IMR-90 (cell line): ENCODE measurements at places on chromosomes 6 and 20. TPM values are rescaled to one million over a fixed set of nuclear protein-coding genes. Genes with fewer than 3 reads are reported as not detected.
A peak's percentile ranks its signal among the peaks of the same experiment; 100 is the strongest.

Gene SNX9
- 41.2 and 41.9 TPM in 2 replicates for total RNA-seq

Gene EMILIN3
- under 0.01 TPM in 2 replicates for total RNA-seq

Gene ZSCAN23
- 5.3 and 8.4 TPM in 2 replicates for total RNA-seq

Gene BPIFA1
- not detected in 2 replicates for total RNA-seq

Gene ZNF512B
- 6.4 and 6.5 TPM in 2 replicates for total RNA-seq

Gene MCUR1
- total RNA-seq: 4.1 and 5.6 TPM in 2 replicates

Gene RAET1E
- not detected in 2 replicates for total RNA-seq

Gene SYCP2
- total RNA-seq: 0.18 and 0.56 TPM in 2 replicates

Gene CST4
- not detected in 2 replicates for total RNA-seq

Gene PRICKLE4
- not detected in 2 replicates for total RNA-seq

Gene PPT2
- total RNA-seq: 2.2 and 3.2 TPM in 2 replicates

Gene ZC3H12D
- total RNA-seq: under 0.01 TPM in 1 of 2 replicates, not detected in the other

- no peaks in the 10 kb centered on the region for H3K36me3 ChIP-seq
- H3K4me1 ChIP-seq: no peaks in the 10 kb centered on the region
- H3K27me3 ChIP-seq: peaks cover 2% of the 10 kb centered on the region; the same call in 1 of the 2 replicates
- no peak for DNase-seq
- H3K4me3 ChIP-seq: no peak overlapping the region
Observed at GRCh38 chr6:71589254-71589653, 297.1 kb upstream of the RIMS1 start.

DNA sequence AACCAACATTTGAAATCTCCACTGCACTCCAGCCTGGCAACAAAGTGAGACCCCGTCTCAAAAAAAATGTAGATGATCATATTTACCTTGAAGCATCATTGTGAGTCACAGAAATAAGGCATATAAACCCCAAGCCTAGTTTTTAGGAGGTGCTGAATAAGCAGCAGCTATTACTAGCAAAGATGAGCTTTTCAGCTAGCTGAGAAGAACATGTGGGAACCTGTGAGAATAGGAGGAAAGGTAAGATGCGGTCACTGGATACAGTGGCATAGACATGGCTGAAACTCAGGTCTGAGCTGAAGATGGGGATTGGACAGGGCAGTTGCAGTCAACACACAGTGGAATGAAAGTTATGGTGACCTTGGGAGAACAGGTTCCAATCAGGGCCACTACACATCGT is 284.3 kb upstream of the IRAK1BP1 start:
- no peak overlapping the region for H3K27ac ChIP-seq
- H3K36me3 ChIP-seq: no peaks in the 10 kb centered on the region
- no peak for DNase-seq
- peaks cover 2% of the 10 kb centered on the region; the same call in 1 of the 2 replicates for H3K4me1 ChIP-seq

GRCh38 chr6:142700671-142701312 is 244.2 kb downstream of the HIVEP2 start:
- H3K4me3 ChIP-seq: no peak overlapping the region
- H3K27me3 ChIP-seq: no peaks in the 10 kb centered on the region
- no peak overlapping the region for H3K27ac ChIP-seq
- no peaks in the 10 kb centered on the region; the same call in 1 of the 2 replicates for H3K4me1 ChIP-seq
- no peak for DNase-seq

GRCh38 chr6:136249336-136249735 is 775 bp downstream of the MTFR2 start:
- H3K27ac ChIP-seq: no peak overlapping the region; the same call in 1 of the 2 replicates
- peak; percentile 56 for DNase-seq
- H3K36me3 ChIP-seq: no peaks in the 10 kb centered on the region
- peak overlapping the region; percentile 67 for H3K4me3 ChIP-seq
- H3K4me1 ChIP-seq: no peaks in the 10 kb centered on the region

DNA sequence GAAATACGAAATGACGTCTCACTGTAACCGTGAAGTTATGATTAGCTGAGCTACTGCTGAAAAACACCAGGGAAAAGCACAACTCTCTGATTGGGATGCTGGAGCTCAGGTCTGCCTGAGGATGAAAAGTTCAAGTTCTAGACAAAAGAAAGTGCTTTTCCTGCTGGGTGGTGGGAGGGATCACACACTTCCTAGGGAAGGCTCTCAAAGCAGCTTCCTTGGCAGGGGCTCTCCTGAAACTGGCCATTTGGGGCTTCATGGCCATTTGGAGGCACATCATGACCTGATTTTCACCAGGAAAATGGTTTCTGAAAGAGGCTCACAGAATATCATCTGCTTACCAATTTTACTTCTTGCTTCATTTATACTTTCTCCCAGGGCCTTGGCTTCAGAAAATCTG is 97.1 kb upstream of the KCNK16 start:
- no peak overlapping the region for H3K27ac ChIP-seq
- no peak for DNase-seq
- H3K36me3 ChIP-seq: no peaks in the 10 kb centered on the region
- no peaks in the 10 kb centered on the region for H3K4me1 ChIP-seq
- H3K4me3 ChIP-seq: no peak overlapping the region

- no peaks in the 10 kb centered on the region for H3K4me1 ChIP-seq
- H3K27me3 ChIP-seq: peaks cover 1% of the 10 kb centered on the region; the same call in 1 of the 2 replicates
Observed at GRCh38 chr6:8242885-8243284, 140.5 kb upstream of the EEF1E1 start.

- H3K36me3 ChIP-seq: no peaks in the 10 kb centered on the region
- H3K27ac ChIP-seq: no peak overlapping the region
- H3K4me1 ChIP-seq: no peaks in the 10 kb centered on the region
- H3K27me3 ChIP-seq: peaks cover 41% of the 10 kb centered on the region
Observed at GRCh38 chr6:41334482-41335040, 847 bp upstream of the NCR2 start.

DNA sequence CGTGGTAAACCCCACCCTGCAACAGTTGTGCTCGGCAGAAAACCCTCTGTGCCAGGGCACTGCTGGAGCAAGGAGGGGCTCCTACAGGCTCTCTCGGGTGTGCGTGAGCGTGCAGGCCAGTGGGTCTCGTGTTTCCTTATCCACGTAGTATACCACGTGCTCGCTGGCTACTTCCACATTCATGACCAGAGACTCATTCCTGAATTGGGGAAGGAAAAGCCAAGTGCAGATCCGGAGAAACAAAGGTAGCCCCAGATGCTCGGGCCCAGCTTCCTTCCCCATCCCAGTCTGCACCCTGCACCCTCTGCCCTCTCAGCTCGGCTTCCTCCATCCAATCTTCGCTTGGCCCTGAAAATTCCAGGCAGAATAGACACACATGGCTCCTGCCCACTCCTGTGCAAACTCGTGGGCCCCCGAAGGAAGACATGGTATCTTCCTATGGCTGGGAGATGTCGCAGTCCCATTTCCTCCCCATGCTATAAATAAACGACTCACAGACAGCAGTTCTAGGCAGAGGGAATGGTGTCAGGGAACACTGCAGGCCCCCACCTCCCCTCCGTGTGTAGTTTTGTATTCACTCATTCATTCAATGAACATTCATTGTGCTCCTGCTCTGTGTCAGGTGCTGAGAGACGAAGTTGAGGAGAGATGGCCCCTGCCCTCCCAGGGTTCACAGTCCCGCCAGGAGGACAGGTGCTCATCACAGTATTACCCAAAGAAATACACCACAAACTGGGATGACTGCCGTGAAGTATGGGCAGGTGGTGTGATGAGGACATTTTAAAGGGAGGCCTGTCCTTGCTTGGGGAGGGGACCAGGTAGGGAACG is 29.6 kb downstream of the NPEPL1 start:
- H3K4me1 ChIP-seq: no peaks in the 10 kb centered on the region
- no peaks in the 10 kb centered on the region for H3K36me3 ChIP-seq
- no peak overlapping the region for H3K27ac ChIP-seq

GRCh38 chr6:32462609-32463008 is 22.9 kb downstream of the HLA-DRA start:
- H3K27ac ChIP-seq: no peak overlapping the region
- no peaks in the 10 kb centered on the region for H3K27me3 ChIP-seq
- no peaks in the 10 kb centered on the region for H3K36me3 ChIP-seq
- DNase-seq: no peak

DNA sequence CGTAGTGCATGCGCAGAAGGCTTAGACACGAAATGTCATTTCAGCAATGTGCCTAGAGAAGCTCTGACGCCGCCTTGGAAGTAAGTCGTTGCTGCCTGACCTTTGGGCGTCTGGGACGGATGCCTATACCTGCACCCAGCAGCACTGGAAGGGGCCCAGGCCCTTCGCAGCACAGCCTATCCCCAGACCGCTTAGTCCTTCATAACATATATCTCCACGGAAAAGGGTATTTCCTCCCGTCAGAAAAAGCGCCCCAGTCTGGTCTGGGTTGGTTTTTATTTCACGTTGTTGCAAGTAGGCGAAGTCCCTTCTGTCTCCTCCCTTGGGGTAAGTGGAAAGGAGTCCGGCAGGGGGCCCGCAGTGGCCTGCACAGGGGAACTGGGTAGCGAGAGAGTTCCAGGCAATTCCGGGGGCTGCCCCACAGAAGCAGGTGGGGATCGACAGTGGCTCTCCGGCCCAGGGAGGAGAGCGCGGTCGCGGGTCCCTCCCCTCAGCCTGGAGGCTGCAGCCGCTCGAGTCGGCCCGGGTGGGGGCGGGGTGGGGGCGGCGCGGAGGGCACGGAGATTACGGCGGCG is 559 bp upstream of the EYA4 start:
- no peaks in the 10 kb centered on the region for H3K27me3 ChIP-seq
- H3K4me1 ChIP-seq: peaks cover 3% of the 10 kb centered on the region
- DNase-seq: peak; percentile 75
- H3K4me3 ChIP-seq: peak overlapping the region; percentile 77

- no peak for DNase-seq
- no peaks in the 10 kb centered on the region for H3K27me3 ChIP-seq
- no peaks in the 10 kb centered on the region for H3K36me3 ChIP-seq
- no peaks in the 10 kb centered on the region; the same call in 1 of the 2 replicates for H3K4me1 ChIP-seq
Observed at GRCh38 chr6:64049736-64050135, 414.1 kb downstream of the PHF3 start.

DNA sequence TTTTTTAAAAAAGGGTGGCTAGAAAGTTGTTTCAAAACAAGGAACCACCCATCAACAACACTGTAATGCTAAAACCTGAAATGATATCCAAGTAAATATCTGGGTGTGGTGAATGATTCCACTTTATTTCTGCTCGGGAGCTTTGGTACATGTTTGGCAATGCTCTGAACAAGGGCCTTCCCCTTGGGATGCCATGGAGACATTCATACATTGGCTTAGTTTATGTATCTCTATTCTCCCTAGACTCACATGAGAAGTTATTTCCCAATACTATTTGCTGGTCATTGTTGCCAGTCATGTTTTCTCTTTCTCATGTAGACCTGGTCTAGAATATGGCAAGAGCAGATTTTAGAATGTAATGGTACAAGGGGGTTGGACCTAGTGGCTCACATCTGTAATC is 22.9 kb downstream of the ADTRP start:
- no peak overlapping the region for H3K4me3 ChIP-seq
- no peak overlapping the region for H3K27ac ChIP-seq
- DNase-seq: no peak
- H3K27me3 ChIP-seq: no peaks in the 10 kb centered on the region
- H3K36me3 ChIP-seq: no peaks in the 10 kb centered on the region

DNA sequence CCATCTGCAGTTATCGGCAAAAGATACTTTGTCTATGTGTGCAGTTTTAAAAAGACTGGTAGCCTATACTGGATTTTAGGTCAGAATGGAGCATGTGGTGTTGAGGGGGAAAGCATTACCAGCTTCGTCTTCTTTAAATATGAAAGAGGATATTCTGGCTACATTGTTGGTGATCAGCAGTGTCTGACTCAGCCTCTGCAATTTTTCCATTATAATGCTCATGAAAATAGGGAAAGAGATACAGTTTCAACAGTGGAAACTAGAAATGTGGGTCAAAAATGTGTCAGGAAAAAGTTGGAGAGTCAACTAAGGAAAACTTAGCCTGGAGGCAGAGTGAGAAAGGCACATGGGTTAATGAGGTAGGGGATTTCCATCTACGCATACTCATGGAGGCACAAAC is 45.2 kb downstream of the HDGFL1 start:
- peaks cover 9% of the 10 kb centered on the region for H3K4me1 ChIP-seq
- peak; percentile 61 for DNase-seq
- no peaks in the 10 kb centered on the region for H3K36me3 ChIP-seq
- H3K27me3 ChIP-seq: no peaks in the 10 kb centered on the region
- no peak overlapping the region for H3K27ac ChIP-seq

DNA sequence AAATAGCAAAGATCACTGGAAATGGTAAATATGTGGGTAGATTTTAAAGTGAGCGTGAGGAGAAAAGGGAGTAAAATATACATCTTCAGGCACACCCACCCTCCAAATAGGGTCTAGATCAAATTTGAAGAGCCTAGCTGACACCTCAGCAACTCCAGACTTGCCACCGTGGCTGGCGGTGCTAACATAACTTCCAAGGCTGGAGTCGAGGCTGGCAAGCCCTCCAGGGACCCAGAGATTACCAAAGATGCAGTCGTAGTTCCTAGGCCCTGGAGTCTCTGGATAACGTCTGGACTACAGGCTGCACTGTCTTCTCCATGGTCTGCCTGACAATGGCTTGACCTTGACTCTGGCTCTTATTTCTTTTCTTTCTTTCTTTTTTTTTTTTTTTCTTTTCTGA is 22.5 kb downstream of the TUBB2B start:
- H3K4me3 ChIP-seq: no peak overlapping the region
- H3K27me3 ChIP-seq: peaks cover 4% of the 10 kb centered on the region; the same call in 1 of the 2 replicates
- no peaks in the 10 kb centered on the region for H3K36me3 ChIP-seq

DNA sequence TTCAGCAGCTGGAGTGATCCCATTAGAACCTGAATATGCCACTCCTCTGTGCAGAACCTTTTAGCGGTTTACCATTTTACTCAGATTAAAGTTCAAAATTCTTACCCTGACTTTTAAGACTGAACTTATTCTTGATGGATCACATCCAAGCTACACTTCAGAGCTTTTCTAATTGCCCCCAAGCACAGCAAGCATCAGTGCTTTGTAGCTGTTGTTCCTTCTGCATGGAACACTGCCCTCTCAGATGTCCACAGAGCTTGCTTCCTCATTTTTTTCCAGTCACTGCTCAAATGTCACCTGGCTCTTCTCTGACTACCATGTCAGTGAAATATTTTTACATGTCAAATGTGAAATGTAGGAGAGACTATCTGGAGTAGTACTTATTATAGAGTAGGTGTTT is 1.6 kb upstream of the SLC35B3 start:
- no peak overlapping the region for H3K4me3 ChIP-seq
- no peaks in the 10 kb centered on the region for H3K27me3 ChIP-seq
- H3K36me3 ChIP-seq: peaks cover 2% of the 10 kb centered on the region; the same call in 1 of the 2 replicates
- DNase-seq: no peak
- H3K4me1 ChIP-seq: peaks cover 6% of the 10 kb centered on the region; the same call in 1 of the 2 replicates

GRCh38 chr6:45479834-45480751 is 102.4 kb upstream of the SUPT3H start:
- H3K4me1 ChIP-seq: peaks cover 14% of the 10 kb centered on the region
- H3K27ac ChIP-seq: no peak overlapping the region
- peak; percentile 88 for DNase-seq
- H3K27me3 ChIP-seq: no peaks in the 10 kb centered on the region
- H3K4me3 ChIP-seq: no peak overlapping the region

- no peak for DNase-seq
- no peak overlapping the region for H3K4me3 ChIP-seq
- no peaks in the 10 kb centered on the region for H3K27me3 ChIP-seq
- H3K4me1 ChIP-seq: no peaks in the 10 kb centered on the region
- no peak overlapping the region for H3K27ac ChIP-seq
Observed at GRCh38 chr20:15196547-15197255, 859.3 kb upstream of the FLRT3 start.

- peaks cover 15% of the 10 kb centered on the region for H3K27me3 ChIP-seq
- DNase-seq: no peak
- no peak overlapping the region for H3K27ac ChIP-seq
- no peaks in the 10 kb centered on the region for H3K36me3 ChIP-seq
Observed at GRCh38 chr6:41011673-41012072, 27.3 kb downstream of the UNC5CL start.
